ENCODE measurements at places on chromosomes 2 and 18. TPM values are rescaled to one million over a fixed set of nuclear protein-coding genes. Genes with fewer than 3 reads are reported as not detected.

GRCh38 chr2:58308435-58308834, 67.3 kb upstream of the FANCL start:
- DNase-seq: no peak

Gene TRIM43
- total RNA-seq: not detected

DNA sequence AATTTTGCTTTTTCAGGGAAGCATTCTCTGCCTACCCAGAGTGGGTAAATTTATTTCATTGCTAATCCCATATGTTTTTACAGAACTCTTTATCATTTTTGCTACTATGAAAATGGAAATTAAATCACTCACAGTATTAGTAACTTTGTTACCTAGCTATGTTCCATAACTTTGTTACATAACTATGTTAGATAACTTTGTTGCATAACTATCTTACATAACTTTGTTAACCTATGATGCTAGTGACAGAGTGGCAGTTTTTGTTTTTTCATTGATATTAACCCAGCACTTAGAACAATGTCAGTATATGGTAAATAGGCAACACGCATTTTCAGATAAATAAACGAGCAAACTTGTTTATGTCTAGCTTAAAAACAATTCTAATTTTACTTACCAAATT, 286.6 kb downstream of the LRP1B start:
- no peak for DNase-seq

DNA sequence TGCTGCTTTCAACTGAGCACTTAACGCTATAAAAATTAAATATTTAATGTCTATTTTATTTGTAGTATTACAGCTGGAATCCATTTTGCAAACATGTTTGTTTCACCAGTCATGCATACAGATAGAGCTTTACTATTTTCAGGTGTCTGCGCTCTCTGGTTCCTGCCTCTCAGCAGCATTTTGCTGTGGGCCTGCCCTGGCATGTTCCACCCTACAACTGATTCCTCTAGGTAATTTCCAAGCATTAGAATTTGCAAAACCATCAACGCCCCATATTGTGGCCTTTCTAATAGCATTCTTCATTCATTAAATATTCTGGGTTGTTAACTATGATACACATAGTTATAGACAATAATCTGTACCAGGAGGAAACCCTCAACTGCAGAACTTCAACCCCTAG, 266.4 kb upstream of the DLGAP1 start:
- no peak for DNase-seq

DNA sequence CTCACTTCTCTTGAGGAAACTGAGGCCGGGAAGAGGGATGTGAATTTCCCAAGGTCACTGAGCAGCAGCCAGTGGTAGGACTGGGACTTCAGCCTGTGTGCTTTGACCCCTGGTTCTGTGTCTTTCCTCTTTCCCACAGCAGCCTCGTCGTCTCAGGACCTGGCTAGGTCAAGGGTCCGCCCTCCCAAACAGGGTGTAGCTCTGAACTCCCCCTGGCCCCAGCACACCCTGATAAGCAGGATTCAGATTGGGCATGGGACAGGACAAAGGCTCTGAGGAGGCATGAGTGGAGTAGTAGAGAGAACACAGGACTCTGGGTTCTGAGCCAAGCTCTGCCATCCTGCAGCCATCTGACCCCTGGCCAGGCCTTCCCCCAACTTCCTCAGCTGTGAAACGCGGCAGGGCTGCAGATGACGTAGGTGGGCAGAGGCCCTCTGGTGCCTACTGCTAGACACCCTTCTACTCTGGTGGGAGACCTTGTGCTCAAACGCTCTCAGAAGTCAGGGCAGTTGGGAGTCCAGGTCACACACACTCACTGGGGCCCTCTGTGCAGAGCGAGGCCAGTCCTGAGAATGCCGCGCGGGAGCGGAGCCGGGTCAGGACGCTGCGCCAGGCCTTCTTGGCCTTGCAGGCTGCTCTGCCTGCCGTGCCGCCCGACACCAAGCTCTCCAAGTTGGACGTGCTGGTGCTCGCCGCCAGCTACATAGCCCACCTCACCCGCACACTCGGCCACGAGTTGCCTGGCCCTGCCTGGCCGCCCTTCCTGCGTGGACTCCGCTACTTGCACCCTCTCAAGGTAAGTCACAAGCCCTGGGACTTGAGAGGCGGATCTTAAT, 984 bp downstream of the TCF23 start:
- DNase-seq: peak; percentile 8

DNA sequence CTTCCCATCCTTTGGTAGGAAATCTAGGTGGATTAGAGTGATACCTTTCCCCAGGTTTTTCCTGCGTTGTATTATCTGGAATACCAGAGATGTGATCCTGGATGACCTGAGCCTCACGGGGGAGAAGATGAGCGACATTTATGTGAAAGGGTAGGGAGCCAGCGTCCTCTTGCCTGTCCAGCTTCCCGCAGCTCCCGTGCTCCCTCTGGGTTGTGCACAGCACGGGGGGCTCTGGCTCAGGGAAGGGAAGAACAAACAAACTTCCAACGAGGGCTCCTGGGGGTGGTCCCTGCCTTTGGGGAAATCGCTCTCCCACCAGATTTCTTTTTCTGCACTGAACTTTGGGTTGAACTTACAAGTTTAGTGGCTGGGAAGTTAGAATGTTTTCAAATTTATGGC, 215.7 kb downstream of the DYSF start:
- DNase-seq: no peak

Data from K562 (cell line).